ENCODE measurements at places on chromosomes 5 and 9. TPM values are rescaled to one million over a fixed set of nuclear protein-coding genes. Genes with fewer than 3 reads are reported as not detected.

GRCh38 chr5:159242656-159243055, 20.4 kb upstream of the UBLCP1 start:
- H3K27ac ChIP-seq = no peak overlapping the region
- H3K36me3 ChIP-seq = no peaks in the 10 kb centered on the region
- DNase-seq = no peak
- no peaks in the 10 kb centered on the region for H3K27me3 ChIP-seq
- no peak overlapping the region for H3K4me3 ChIP-seq
- peaks cover 14% of the 10 kb centered on the region for H3K4me1 ChIP-seq

DNA sequence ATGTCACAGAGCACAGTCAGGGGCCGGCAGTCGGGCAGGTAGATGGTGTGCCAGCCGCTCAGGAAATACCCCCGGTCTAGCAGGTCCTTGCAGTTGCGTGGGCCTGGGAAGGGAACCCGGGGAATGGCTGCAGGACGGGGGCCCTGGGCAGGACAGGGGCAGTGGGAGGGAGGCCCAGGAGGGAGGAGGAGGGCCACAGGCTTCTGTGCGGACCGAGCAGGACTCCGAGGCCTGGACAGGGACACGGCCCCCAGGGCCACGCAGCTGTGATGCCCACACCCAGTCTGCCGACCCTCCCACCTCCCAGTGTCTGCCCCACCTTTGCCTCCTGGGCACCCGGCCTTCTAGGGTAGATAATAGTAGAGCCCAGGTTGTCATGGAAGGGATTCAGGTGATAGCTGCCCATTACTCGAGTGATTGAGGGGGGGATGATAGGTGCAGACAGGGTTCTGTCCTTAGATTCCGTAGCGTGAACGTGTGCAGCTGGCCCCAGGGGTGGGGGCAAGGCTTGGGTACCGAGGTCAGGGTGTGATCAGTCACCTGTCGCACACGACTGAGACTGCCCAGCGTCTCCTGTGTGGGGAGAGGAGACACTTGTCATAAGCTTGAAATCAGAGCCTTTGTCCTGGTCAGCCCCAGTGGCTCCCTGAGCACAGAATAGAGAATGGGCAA, 4.5 kb downstream of the FCN1 start:
- H3K36me3 ChIP-seq = peaks cover under 1% of the 10 kb centered on the region
- DNase-seq = no peak
- no peak overlapping the region for H3K27ac ChIP-seq
- H3K4me1 ChIP-seq = peaks cover 9% of the 10 kb centered on the region
- peaks cover 7% of the 10 kb centered on the region for H3K27me3 ChIP-seq

GRCh38 chr9:131611586-131612315, 66.4 kb downstream of the PRRT1B start:
- H3K27me3 ChIP-seq = no peaks in the 10 kb centered on the region
- DNase-seq = no peak
- H3K36me3 ChIP-seq = peaks cover 12% of the 10 kb centered on the region

- DNase-seq = no peak
- H3K36me3 ChIP-seq = no peaks in the 10 kb centered on the region
- H3K4me3 ChIP-seq = no peak overlapping the region
- H3K4me1 ChIP-seq = no peaks in the 10 kb centered on the region
- no peak overlapping the region for H3K27ac ChIP-seq
Observed at GRCh38 chr9:134835448-134835847, 45.2 kb upstream of the FCN2 start.

- no peak overlapping the region for H3K4me3 ChIP-seq
- DNase-seq = no peak
- no peaks in the 10 kb centered on the region for H3K27me3 ChIP-seq
- H3K4me1 ChIP-seq = no peaks in the 10 kb centered on the region
Observed at GRCh38 chr9:14524873-14525515, 168.2 kb downstream of the ZDHHC21 start.

GRCh38 chr9:9919174-9919775, 693.5 kb downstream of the PTPRD start:
- no peaks in the 10 kb centered on the region for H3K36me3 ChIP-seq
- H3K4me3 ChIP-seq = no peak overlapping the region
- no peak for DNase-seq
- H3K4me1 ChIP-seq = no peaks in the 10 kb centered on the region

- H3K4me1 ChIP-seq = no peaks in the 10 kb centered on the region
- H3K36me3 ChIP-seq = no peaks in the 10 kb centered on the region
- no peak overlapping the region for H3K27ac ChIP-seq
- DNase-seq = no peak
Observed at GRCh38 chr5:17050236-17050635, 114.1 kb upstream of the MYO10 start.

DNA sequence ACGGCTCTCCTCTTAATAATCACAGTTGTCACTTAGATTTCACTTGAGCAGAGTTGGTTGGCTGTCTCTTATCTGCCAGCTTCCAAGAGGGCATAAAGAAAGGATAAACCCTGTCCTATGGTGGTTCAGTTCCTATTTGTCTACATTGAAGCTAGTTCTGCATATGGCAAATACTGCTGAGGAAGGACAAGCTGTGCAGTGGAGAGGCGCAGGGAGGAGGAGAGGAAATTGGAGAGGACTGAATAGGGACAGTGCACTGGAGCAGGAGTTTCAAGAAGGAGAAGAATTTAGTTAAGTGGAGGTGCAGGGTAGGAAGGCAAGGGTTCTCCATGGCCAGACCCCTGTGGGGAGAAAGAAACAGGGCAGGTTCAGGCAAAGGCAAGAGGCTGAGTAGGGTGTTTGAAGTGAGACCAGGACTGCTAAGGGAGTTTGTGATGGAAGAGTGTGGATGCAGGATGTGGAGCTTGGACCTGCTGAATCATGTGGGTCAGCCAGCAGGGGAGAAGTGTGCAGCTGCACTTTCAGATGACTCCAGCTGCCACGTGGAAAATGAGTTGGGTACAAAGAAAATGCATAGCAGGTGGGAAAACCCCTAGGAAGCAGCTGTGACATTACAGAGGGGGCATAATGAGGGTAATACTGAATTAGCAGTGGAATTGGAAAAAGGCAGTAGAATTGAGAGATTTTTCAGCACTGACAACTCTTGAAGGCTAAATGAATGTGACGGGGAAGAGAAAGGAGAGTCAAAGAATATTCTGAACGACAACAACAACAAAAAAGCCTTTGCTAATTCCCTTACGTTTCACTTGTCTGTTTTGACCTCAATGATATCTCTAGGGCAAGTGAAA, 66.8 kb downstream of the MAMDC2 start:
- H3K27ac ChIP-seq = peak overlapping the region; percentile 13
- H3K36me3 ChIP-seq = no peaks in the 10 kb centered on the region
- H3K27me3 ChIP-seq = peaks cover 19% of the 10 kb centered on the region
- no peak overlapping the region for H3K4me3 ChIP-seq
- peaks cover 5% of the 10 kb centered on the region for H3K4me1 ChIP-seq

DNA sequence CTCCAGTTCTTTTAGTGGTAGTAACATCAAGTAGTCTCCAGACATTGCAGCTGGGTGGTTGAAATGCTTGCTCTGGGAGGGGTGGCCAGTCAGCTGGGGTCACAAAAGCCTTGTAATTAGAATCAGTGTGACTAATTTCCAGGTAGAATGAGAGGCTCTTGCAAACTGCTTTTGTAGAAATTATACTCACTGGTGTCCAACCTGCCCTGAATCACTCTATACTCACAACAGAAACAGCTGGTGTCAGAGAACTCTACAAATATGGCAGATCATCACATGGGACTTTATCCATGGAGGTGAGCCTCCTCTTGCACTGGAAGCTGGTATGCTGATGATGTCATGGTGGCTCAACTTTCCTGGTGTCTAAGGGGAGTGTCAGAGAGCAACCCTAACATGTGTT, 71.3 kb downstream of the SH3TC2 start:
- DNase-seq = no peak
- H3K4me1 ChIP-seq = no peaks in the 10 kb centered on the region
- no peaks in the 10 kb centered on the region for H3K36me3 ChIP-seq
- peaks cover 26% of the 10 kb centered on the region for H3K27me3 ChIP-seq
- H3K4me3 ChIP-seq = no peak overlapping the region
- no peak overlapping the region for H3K27ac ChIP-seq

GRCh38 chr9:92424340-92424739, at the start of gene OMD:
OMD (minus strand) TSS chr9:92424471; CDS start chr9:92417558, 6,913 bp downstream.
- H3K27ac ChIP-seq = no peak within 1 kb of the TSS
- no peaks in the 10 kb centered on the region for H3K4me1 ChIP-seq
- DNase-seq = no peak
- no peaks in the 10 kb centered on the region for H3K27me3 ChIP-seq
- no peak within 1 kb of the TSS for H3K4me3 ChIP-seq

DNA sequence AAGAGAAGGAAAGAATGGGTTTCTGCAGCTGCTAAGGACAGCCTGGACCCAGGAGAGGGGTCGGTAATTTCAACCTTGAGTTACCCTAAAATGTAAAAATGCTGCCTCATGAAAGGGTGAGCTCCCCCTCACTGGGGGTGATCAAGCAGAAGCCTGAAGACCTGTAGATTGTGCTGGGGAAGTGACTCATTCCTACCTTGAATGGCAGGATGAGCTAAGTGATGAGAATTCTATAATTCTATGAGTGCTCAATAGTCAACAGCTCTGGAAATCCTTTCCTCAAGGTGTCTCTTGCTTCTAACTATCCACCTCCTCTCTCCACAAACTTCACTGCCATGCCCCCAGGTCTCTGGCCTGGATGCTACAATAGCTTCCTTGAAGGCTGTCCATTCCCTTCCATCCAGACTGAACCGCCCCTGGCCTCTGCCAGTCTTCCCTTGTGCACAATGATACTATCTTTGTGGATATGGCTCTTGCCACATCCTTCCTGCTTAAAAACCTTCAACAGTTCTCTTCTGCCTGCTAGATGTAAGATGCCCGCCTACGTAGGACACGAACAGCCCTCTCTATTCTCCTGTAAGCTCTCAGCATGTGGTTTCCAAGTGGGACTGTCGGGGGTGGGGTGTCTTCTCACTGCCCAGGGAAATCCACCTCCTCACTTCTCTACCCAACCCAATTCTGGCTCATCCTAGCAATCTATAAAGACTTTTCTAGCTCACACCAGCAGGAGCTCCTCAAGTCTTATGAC, 50.6 kb downstream of the PTPN3 start:
- H3K27me3 ChIP-seq = no peaks in the 10 kb centered on the region
- H3K4me1 ChIP-seq = peaks cover 2% of the 10 kb centered on the region
- H3K36me3 ChIP-seq = no peaks in the 10 kb centered on the region
- H3K4me3 ChIP-seq = no peak overlapping the region
- H3K27ac ChIP-seq = no peak overlapping the region

DNA sequence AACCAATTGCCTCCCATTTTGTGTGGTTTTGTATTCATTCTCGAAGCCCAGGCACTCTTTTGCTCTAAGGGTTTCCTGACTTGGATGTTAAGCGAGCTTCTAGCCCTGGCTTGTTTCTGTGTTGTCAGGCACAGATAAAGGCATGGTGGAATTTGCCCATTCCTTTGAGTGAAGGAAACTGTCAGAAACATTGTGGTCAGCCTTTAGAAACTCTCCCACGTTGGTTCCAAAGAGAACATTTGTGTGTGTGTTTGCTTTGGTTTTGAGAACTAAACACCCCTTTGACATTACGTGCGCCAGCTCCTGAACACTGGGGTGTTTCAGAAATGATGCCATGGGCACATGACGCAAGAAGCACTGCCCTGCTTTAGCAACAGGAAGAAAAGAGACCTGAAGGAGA, 320.9 kb downstream of the NTRK2 start:
- no peaks in the 10 kb centered on the region for H3K36me3 ChIP-seq
- H3K27ac ChIP-seq = no peak overlapping the region
- no peak for DNase-seq
- no peaks in the 10 kb centered on the region for H3K4me1 ChIP-seq
- H3K27me3 ChIP-seq = peaks cover 29% of the 10 kb centered on the region

DNA sequence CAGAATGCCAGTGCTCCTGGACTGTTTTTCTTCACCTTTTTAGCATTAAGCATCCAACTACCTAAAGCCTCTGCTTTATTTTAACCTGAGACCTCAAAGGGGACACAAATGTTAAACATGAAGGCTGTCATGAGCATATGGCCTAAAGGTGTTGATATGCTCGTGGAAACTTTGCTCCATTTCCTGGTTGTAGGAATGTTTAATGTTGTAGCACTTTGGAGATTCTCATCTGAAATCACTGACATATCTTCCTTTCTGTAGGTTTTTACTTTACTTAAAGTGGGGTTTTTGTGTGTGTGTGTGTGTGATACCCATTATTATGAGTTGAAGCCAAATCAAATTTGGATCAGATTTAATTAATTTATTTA, 37.0 kb downstream of the HABP4 start:
- H3K36me3 ChIP-seq = no peaks in the 10 kb centered on the region
- H3K27me3 ChIP-seq = no peaks in the 10 kb centered on the region
- H3K4me3 ChIP-seq = no peak overlapping the region
- H3K4me1 ChIP-seq = peaks cover 17% of the 10 kb centered on the region

DNA sequence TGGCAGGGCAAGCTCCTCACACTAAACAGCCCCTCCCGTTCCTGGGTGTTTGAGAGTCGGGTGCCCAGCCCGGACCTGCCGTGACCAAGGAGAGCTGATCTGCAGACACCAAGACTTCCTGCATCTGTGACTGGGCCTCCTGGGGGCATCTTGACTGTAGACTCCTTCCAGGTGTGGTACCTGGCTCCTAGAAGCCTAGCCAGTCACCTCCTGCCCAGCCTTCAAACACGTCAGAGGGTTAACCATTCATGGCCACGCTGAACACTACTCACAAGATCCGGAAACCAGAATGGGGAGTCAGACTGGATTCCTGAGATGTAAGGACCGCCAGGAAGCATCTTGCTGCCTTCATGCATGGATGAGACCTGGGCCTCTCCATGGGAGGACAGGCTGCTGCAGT, 3.7 kb upstream of the LCN2 start:
- H3K27me3 ChIP-seq = no peaks in the 10 kb centered on the region
- peaks cover 10% of the 10 kb centered on the region for H3K4me1 ChIP-seq
- H3K36me3 ChIP-seq = no peaks in the 10 kb centered on the region
- H3K4me3 ChIP-seq = no peak overlapping the region

- peaks cover 4% of the 10 kb centered on the region for H3K4me1 ChIP-seq
- H3K27me3 ChIP-seq = no peaks in the 10 kb centered on the region
- no peak for DNase-seq
- H3K4me3 ChIP-seq = no peak overlapping the region
- H3K36me3 ChIP-seq = peaks cover 20% of the 10 kb centered on the region
Observed at GRCh38 chr5:111453747-111454146, 58.6 kb downstream of the STARD4 start.

DNA sequence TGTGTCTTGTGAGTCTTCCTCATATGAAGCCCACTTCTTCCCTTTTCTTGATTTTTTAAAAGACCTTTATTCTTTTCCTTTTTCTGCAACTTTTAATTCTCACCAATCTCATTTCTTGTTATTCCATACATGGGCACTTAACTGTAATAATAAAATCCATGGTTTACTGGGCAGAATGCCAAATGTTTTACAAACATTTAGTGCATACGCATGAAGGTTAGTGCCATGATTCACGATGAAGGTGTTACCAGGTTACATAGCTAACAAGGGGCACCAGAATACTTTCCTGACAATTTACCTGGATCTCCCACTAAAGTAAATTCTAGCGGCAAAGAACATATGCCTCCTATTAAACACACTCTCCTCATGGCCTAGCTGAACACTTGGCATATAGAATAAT, 28.5 kb downstream of the MAN2A1 start:
- peaks cover 27% of the 10 kb centered on the region for H3K4me1 ChIP-seq
- no peak overlapping the region for H3K4me3 ChIP-seq
- peaks cover 36% of the 10 kb centered on the region for H3K36me3 ChIP-seq
- DNase-seq = no peak

SPARC gene
- not detected for polyA plus RNA-seq

STPG3 gene
- polyA plus RNA-seq = not detected

SH3PXD2B gene
- not detected for polyA plus RNA-seq

ARHGEF28 gene
- not detected for polyA plus RNA-seq

GRXCR2 gene
- polyA plus RNA-seq = not detected

WNT8A gene
- polyA plus RNA-seq = not detected

UGT3A1 gene
- not detected for polyA plus RNA-seq

ADAMTS19 gene
- polyA plus RNA-seq = not detected

SLC6A18 gene
- polyA plus RNA-seq = not detected

CAMK2A gene
- polyA plus RNA-seq = not detected

SLC26A2 gene
- 2.5 TPM for polyA plus RNA-seq

LRRTM2 gene
- polyA plus RNA-seq = not detected

APC gene
- 16.6 TPM for polyA plus RNA-seq

CTNNAL1 gene
- 0.15 TPM for polyA plus RNA-seq

NAIP gene
- 0.53 TPM for polyA plus RNA-seq

MAMDC2 gene
- 0.19 TPM for polyA plus RNA-seq
